Activated CD4-positive, CD25-positive, alpha-beta regulatory T cell treated with anti-CD3 and anti-CD28 coated beads, Interleukin-2, amount 50 U/mL, for 16 hours (primary cell): ENCODE measurements at places on chromosomes 2 and 18.
A peak's percentile ranks its signal among the peaks of the same experiment; 100 is the strongest.

DNA sequence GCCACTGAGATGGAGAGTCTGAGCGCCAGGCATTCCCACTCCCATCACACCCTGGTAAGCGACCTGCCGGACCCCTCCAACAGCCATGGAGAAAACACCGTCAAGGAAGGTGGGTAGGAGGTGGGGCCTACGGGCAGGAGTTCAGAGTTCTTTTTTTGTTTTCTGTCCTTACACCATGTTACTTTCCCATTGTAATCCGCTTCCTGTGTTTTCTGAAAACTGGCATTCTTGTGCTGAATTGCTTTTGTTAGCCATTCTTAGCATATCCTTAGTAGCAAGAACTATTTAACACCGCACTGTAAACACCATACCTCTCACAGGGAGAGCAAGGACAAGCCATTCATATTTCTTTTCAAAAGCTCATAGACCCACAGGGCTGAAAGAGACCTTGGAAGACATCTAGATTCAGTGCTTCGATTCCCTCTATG is 46.2 kb downstream of the UNC80 start:
- no peak for DNase-seq

DNA sequence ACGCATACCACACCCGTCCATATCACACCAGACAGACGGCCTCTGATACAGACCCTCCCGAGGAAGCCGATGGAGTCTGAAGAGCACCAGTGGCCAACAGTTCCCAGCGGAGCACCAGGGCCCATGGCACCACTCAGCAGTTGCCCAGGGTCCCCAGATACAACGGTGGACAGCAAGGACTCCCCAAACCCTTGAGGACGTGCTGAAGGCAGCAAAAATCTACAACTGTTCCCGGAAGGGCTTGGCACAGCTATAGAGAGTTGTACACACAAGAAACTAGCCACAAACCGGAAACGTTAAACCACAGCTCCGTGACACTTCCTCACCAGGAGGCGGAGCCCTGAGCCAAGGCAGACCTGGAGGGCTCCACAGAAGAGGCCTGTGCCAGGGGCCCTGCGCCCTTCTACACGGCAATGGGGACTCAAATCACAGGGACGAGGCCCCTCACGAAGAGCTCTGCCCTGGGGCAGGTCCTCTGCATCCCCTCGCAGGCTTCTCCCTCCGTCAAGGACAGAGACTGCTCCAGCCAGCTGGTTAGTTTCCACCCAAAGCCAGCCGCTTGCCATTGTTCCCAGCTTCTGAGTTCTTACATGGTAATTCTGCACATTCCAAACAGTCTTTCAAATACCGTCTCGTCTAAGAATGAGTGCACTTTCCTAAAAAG is 133.4 kb downstream of the HDAC4 start:
- DNase-seq, result peak; percentile 90

DNA sequence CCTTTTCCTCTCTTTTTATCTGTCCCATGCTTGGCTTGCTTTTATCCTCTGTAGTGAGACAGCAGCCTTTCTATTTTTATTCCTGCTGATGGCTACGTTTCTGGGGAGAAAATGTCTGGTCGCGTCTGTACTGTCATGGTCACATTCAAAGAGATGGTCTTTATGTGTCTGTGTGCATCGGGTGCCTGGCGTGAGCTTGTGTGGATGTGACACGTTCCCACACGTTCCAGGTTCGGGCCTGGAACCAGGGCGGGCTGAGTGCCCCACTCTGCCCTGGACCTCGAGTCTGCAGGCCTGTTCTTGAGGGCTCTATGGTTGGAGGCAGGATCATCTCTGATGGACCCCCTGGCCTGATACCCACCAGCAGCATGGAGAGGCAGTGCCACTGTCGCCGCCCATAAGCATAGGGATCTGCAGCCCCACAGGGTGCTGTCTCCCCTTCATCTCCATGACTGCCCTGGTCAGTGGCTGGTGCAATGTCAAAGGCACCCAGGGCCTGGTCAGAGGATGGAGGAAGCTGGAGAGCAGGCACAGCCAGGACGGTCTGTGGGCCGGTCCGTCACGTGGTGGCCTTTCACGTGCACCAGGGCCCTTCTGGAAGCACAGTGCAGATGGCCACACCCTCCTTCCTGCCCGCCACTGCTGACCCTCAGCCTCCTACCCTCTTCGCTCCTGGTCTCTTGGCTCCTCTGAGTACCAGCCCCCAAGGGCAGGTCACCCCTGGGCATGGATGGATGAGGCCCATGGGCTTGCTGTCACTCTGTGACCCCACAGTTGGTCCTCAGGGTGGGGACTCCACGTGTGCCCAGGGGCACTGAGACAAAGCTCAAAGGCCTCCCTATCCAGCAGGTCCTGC is 149.2 kb upstream of the TWIST2 start:
- no peak for DNase-seq

GRCh38 chr2:44055229-44055628 is 59.4 kb upstream of the LRPPRC start:
- DNase-seq, result no peak

DNA sequence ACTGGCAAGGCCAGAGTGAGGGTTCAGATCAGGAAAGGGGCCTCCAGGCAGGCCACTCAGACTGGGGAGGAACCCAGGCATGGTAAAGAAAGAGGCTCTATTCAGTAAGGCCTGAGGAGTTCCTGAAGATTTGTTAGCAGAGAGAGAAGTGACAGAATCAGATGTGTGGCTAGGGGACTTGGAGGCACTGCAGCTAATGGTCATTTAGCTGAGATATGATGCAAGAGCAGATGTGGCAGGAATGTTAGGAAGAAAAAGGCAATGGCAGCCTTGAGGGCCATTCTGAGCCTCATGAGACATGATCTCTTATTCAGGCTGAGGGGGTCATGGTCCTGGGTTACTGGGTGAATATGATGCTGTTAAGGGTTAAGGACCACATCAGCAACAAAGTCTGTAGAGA is 73.4 kb downstream of the CCDC93 start:
- no peak for DNase-seq

DNA sequence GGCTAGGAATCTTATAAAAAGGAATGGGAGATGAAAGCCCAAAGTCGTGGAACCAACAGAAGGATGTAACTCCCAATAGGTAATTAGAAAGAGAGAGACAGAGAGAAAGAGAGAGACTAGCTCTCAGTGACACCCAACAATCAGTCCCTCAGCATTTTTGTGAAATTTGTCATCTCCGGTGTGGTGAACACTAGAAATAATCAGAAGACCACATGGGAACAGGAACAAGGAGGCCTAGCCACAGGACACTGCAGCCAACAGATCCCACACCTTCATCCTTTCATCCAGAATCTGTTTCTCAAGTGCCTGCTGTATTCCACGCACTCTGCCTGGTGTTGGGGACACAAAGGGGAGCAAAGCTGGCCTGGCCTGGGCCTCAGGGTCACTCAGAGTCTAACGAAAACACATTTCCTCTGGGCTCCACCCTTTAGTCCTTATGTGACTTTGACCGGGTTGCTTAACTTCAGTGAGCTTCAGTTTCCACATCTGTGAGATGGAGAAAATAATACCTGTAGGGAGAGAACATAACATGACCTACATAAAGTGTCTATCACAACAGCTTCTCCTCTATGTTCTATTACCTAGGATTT is 53.1 kb downstream of the EHD3 start:
- DNase-seq, result no peak

GRCh38 chr2:168244318-168244717 is 3.1 kb downstream of the STK39 start:
- peak; percentile 27 for DNase-seq
